ENCODE measurements at places on chromosomes 16 and 17.
A peak's percentile ranks its signal among the peaks of the same experiment; 100 is the strongest.

DNA sequence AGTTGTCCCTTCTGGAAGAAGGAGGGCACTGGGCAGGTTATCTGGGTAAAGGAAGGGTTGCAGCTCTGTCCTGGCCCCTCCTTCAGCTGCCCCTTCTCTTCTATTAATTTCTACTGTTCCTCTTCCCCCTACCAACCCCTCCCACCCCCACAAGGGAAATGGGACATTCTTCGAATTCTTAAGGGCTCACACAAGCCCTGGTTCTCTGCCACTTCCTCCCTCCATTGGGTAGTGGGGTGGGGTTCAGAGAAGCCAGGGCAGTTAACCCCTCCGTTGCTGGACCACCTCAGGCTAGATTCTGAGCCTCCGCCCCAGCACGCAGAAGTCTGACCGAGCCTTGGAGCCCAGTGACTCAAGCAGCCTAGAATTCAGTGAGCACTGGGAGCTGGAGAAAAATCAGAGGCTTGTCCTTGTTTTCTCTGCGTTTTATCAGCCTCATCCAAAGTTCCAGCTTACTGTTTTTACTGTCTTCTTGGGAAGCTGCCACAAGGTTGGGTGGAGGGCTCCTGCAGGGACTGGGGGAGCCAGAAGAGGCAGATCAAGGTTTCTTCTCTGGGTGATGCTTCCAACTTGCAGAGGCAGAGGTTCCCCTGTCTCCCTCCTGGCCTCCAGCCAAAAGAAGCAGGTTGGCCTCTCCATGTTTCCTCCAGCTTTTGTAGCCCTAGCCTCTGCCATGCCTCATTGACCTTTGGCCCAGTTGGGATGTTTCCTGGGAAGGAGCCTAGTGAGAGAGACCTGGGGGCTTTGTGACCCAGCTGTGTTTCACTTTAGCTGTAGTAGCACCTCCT lies 10.2 kb downstream of the LASP1 start:
- DNase-seq, result peak; percentile 70

GRCh38 chr16:22397464-22397863 lies 23.0 kb upstream of the CDR2 start:
- no peak for DNase-seq

DNA sequence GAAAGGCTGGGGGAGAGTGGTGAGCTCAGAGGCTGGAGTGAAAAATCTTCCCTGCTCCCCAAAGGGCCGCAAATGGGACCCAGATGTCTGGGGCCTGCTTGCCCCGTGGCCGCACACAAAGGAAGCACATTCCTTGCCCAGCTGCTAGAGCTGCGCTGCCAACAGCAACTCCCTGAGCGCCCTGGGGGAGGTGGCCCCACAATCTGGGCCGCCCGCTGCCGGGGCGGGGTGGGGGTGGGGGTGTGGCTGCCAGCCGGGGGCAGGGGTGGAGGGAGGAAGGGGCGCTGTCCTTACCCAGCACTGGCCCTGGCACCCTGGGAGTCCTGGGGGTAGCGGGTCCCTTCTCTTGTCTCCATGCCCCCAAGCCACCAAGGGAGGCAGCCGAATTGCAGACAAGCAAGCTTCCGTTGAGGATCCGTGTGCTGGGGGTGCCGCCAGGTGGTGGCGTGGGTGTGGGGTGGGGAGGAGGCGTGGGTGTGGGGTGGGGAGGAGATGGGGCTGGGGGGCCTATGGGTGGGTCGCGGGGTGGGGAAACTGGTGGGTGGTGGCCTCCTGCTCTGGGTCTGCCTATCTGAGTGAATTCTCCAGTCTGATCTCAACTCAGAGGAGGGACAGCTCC lies 48.4 kb upstream of the PABPN1L start:
- no peak for DNase-seq

- no peak for DNase-seq
Observed at GRCh38 chr16:22092143-22092933, at the start of gene VWA3A. Gene VWA3A, plus strand, starts transcription at chr16:22092541. Its CDS starts 97 bp downstream, at chr16:22092638.

DNA sequence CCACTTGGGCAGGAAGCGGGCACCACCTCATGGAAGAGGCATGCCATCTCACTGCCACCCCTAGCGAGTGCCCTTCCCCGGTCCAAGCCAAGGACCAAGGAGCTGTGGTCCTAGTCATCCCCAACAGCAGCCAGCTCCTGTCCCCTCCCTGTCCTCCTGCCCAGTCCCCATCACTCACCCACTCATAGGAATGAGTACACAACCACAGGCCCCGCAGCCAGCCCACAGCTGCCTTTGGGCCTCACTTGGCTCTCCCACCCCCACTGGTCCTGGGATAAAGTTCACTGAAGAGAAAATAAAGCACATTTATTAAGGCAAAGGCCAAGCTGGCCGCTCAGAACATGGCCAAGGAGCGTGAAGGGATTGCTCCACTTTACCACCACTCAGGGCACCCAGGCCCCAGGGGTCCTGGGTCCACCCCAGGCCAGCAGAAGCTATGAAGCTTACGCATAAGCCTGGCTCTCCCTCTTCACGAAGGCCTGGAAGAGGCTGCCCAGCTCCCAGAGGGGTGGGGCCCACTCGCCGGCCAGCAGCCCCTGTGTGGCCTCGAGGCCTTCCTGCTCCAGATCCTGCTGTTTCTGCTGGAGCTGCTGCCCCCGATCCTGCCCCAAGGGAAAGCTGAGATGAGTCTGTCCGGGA lies 3.6 kb downstream of the SCRN2 start:
- DNase-seq, result no peak

- no peak for DNase-seq
Observed at GRCh38 chr17:35936063-35936462, 5.5 kb upstream of the RDM1 start.

- no peak for DNase-seq
Observed at GRCh38 chr16:66926961-66927436, 1.7 kb upstream of the RRAD start.

DNA sequence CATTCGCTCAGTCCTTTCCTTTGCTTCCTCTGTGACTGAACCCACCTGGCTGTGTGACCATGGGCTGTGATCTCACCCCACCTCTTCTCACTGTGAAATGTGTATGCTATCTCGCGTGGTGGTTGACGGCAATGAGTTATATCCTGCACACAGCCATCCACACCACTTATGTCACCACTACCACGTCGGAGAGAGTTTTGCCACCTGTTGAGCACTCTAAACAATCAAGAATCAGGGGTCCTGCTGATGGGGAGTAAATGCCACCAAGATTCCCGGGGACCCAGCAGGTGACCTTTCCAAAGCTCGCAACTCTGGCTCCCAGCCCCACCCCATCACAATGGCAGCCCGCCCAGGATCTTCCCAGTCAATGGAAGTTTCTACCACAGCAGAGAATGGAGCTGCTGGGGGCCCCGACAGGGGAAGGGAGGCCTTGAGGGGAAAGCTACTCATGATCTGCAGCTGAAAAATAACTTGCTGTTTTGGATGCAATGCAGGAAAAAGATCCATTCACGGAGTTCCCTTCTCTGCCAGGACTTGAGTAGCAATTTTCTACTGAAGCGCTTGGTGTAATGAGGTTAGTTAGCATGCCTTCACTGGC lies 26.2 kb upstream of the RCVRN start:
- no peak for DNase-seq

GRCh38 chr17:50832267-50832863 lies 3.0 kb upstream of the WFIKKN2 start:
- no peak for DNase-seq

GRCh38 chr17:63489291-63489690 lies 12.4 kb downstream of the ACE start:
- DNase-seq, result no peak

DNA sequence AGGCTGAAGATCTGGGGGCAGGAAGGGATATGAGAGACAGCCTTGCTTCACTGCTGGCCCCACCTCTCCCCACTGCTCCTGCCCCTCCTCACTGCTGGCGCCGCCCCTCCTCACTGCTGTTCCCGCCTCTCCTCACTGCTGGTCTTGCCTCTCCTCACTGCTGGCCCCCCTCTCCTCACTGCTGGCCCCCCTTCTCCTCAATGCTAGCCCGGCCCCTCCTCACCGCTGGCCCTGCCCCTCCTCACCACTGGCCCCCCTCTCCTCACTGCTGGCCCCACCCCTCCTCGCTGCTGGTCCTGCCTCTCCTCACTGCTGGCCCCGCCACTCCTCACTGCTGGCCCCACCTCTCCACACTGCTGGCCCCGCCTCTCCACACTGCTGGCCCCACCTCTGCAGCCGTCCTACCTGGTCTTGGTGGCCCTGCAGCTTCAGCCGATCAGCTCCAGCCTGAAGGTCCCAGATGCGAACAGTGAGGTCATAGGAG lies 9.5 kb upstream of the PAM16 start:
- no peak for DNase-seq

GRCh38 chr17:49012769-49013255 lies 15.6 kb downstream of the IGF2BP1 start:
- no peak for DNase-seq

- no peak for DNase-seq
Observed at GRCh38 chr16:78727536-78727935, 628.1 kb downstream of the WWOX start.

GRCh38 chr17:48012654-48013053 lies 24.9 kb downstream of the COPZ2 start:
- no peak for DNase-seq

GRCh38 chr17:7137171-7137943 lies 22.7 kb upstream of the ASGR2 start:
- no peak for DNase-seq

DNA sequence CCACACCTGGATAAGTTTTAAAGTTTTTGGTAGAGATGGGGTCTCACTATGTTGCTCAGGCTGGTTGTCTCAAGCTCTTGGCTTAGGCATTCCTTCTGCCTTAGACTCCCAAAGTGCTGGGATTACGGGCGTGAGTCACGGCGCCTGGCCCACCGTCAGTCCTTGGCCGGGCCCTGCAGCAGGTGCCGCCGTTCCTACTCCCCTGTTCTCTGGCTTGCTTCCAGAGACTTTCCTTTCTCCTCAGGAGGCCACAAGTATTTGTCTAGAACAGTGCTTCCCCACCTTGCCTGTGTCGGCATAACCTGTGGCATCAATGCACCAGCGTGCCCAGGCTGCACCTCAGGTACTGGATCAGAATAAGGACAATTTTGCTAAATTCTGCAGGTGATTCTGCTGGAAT lies 3.0 kb upstream of the MGAT5B start:
- DNase-seq, result no peak

GRCh38 chr16:10178080-10178479 lies 4.1 kb downstream of the GRIN2A start:
- no peak for DNase-seq

GRCh38 chr17:67285360-67285759 lies 40.4 kb upstream of the HELZ start:
- DNase-seq, result no peak

DNA sequence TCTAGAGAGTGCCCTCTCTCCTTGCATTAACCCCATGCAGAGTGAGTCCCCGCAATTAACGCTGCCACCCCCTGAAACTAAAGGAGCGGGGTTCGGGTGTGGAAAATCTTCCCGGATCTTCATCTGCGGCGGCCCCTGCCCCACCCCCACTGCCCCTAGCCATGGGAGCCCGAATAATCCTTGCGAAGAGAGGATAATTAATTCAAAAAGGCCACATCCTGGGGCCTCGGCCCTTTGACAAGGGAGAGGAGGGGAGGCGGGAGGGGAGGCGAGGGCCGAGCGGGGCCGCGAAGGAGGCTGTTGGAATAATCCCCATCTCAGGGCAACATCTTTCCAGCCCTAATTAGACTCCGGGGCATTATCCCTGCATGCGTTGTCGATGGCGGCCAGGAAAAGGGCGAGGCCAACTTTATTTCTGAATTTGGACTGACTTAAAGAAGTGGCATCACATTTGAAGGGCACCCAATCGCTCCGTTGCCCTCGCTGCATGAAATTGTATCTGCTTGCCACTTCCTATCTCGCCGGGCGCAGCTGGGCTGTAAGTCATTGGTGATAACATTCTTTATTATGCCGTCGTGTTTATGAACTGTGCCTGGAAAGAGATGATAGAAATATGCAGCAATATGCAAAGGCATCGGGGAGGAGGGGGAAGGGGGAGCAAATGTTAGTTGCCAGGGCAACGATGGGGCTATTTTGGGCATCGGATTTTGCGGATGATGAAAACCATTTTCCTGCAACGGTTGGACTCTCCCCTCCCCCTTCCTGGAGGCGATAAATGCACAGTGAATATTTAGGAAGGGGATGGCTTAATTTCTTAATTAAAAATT lies 387.1 kb upstream of the TNRC6C start:
- DNase-seq, result no peak

- no peak for DNase-seq
Observed at GRCh38 chr16:30802936-30803335, 15.9 kb upstream of the ZNF629 start.

- peak; percentile 32 for DNase-seq
Observed at GRCh38 chr17:11986942-11987329, 10.3 kb downstream of the ZNF18 start.

- DNase-seq, result no peak
Observed at GRCh38 chr17:42818379-42818778, 5.7 kb downstream of the BECN1 start.

- no peak for DNase-seq
Observed at GRCh38 chr16:14378689-14379467, 251.2 kb downstream of the PARN start.

- DNase-seq, result no peak
Observed at GRCh38 chr17:81200695-81201580, 21.8 kb downstream of the CEP131 start.

GRCh38 chr17:7394452-7395191 lies at the start of gene PLSCR3:
Gene PLSCR3, minus strand, starts transcription at chr17:7394525. Its CDS starts 415 bp downstream, at chr17:7394110.
- DNase-seq, result no peak

GRCh38 chr17:49646391-49647255 lies 31.3 kb downstream of the SPOP start:
- DNase-seq, result no peak

- DNase-seq, result no peak
Observed at GRCh38 chr16:11106726-11107125, 149.3 kb downstream of the SOCS1 start.

DNA sequence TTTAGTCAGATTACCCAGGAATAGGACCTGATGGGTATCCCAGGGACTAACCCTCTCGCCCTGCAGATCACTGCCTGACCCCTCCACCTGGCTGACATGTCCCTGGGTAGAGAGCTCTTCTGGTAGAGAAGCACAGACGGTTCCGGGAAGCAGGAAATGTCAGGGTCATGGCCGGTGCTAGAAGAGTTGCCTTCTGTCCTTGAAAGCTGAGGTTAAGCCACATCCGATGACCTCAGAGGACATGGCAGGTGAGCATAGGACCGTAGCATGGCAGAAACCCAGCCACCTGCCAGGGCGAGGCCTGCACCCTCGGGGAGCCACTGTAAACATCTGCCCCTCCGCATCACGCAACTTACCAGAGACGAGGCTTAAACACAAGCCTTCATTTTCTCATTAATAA lies 483.7 kb downstream of the SOX9 start:
- no peak for DNase-seq

- no peak for DNase-seq
Observed at GRCh38 chr17:30570191-30570590, 93.0 kb downstream of the GOSR1 start.

- peak; percentile 20 for DNase-seq
Observed at GRCh38 chr16:84138824-84139627, 6.0 kb downstream of the HSDL1 start.

GRCh38 chr16:79041206-79041605 lies 559.3 kb downstream of the MAF start:
- no peak for DNase-seq

DNA sequence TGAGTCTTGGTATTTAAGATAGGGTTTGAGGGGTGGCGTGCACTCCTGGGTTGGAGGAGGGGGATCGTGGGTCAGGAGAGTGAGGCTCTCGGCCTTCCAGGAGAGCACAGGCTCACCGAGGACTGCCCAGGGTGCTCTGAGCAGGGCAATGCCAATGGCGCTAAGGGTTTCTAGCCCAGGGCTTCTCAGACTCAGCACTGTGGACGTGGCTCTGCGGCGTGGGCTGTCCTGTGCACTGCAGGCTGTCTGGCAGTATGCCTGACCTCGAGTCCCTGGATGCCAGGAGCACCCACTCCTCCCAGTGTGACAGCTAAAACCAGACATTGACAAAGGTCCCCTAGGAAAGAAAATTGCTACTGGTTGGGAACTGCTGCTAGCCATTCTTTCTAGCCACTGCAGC lies 37.2 kb upstream of the ENDOV start:
- DNase-seq, result no peak

GRCh38 chr17:2157675-2158395 lies 102.9 kb downstream of the HIC1 start:
- DNase-seq, result no peak

All from urinary bladder (tissue), 4 donors.